ENCODE measurements at places on chromosomes 1 and 21.

- no peak for DNase-seq
These were observed 380.9 kb upstream of the PTBP2 start for GRCh38 chr1:96340686-96341085.

- no peak for DNase-seq
These were observed 92.6 kb downstream of the ARHGEF10L start for GRCh38 chr1:17632106-17632505.

- no peak for DNase-seq
These were observed 135.3 kb upstream of the DPT start for GRCh38 chr1:168864266-168864665.

GRCh38 chr1:53196017-53196484 is 573 bp upstream of the CPT2 start:
- no peak for DNase-seq

GRCh38 chr1:205438213-205439158 is 16.6 kb upstream of the LEMD1 start:
- DNase-seq = no peak

DNA sequence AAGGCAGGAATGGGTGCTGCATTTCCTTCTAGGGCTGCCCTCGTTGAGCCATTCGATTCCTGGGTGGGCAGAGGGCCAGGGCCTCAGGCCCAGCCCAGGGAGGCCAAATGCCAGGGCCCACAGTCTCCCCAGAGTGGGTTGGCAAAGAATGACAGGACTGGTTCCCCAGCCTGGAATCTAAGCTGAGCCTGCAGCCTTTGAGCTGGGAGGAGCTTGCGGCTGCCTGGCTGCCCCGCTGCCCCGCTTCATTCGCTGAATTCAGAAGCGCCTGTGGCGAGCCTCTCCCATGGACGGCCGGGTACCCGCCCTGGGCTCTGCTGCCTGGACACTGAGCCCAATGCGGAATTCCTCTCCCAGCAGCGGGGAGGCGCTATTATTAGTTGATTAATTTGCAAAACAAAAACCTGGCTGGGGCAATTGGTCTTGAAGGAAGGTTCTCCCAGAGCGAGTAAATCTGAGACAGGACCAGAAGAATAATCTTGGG is 32.3 kb upstream of the TARDBP start:
- DNase-seq = no peak

- DNase-seq = no peak
These were observed 3.6 kb upstream of the RERE start for GRCh38 chr1:8821084-8821483.

- DNase-seq = no peak
These were observed 340.6 kb downstream of the ZNF326 start for GRCh38 chr1:90335558-90335957.

DNA sequence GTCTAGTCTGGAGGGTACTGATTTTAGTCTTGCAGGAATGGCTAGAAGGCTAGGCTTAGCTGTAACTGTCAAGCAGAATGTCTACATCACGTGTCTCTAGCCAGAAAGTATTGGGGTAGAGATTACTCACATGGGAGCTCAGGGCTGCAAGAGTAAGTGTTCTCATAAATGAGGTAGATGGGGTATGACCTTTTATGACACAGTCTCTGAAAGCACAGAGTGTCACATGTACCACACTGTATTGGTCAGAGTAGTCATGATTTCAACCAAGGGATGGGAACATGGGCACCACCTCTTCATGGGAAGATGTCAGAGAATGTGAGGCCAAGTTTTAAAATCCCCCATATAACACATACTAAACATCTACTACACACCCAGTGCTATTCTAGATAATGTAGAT is 2.9 kb downstream of the FYB2 start:
- DNase-seq = no peak

GRCh38 chr1:32769524-32770220 is 47.5 kb downstream of the YARS1 start:
- no peak for DNase-seq

DNA sequence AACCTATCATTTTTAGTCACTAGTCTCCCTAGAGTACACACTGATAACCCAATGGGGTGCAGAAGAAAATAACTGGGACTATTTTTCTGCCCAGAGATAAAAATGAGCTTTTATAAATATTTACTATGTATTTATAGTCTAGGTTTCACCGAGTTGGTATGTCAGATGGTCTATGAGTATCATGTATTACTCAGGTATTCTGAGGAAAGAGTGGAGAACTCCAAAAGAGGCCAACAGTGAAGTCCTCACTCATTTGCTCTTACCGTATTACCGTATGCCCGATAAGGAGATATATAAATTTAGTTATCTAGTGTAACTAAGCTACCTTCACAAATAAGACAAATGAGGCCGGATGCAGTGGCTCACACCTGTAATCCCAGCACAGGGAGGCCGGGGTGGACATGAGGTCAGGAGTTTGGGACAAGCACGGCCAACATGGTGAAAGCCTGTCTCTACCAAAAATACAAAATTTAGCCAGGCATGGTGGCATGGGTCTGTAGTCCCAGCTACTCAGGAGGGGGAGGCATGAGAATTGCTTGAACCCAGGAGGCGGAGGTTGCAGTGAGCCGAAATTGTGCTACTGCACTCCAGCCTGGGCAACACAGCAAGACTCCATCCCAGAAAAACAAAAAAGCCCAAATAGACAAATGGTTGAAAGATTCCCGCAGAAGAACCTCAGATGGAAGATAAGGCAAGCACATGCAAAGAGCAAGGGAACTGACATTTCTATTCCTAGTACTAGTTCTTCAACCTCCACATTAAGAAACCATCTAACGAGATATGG is 15.6 kb downstream of the CSDE1 start:
- DNase-seq = no peak

- no peak for DNase-seq
These were observed 35.5 kb upstream of the ZC3H12A start for GRCh38 chr1:37438869-37439343.

GRCh38 chr1:35844826-35845225 is 37.0 kb downstream of the AGO4 start:
- no peak for DNase-seq

DNA sequence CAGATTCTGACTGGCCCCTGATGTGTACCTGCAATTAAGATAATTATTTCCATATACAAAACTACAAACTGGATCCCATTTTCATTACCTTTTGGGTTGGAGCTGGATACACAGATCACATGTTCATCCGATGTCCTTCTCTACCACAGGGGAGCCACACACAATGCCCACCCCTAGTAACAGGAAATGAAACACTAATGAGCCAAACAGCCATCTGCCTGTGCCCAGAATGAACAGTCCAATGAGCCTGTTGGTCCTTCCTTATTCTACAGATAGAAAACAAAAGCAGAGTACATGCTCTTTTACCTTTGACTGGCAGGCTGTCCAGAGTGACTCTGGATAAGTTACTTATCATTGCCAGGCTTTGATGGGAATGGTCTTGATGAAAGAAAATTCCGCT is 68.6 kb downstream of the SIPA1L2 start:
- DNase-seq = no peak

DNA sequence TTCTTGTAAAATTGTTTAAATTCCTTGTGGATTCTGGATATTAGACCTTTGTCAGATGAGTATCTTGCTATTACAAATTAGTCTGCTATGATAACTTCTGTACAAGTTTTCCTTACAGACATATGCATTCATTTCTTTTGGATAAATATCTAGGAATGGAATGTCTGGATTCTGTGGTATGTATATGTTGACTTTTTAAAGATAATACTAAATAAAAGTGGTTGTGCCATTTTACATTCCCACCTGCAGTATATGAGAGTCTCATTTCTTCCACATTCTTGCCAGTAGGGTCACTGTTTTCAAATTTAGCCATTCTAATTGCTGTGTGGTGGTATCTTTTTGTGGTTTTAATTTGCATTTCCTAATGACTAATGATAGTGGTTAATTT is 53.9 kb downstream of the SYDE2 start:
- DNase-seq = no peak

DNA sequence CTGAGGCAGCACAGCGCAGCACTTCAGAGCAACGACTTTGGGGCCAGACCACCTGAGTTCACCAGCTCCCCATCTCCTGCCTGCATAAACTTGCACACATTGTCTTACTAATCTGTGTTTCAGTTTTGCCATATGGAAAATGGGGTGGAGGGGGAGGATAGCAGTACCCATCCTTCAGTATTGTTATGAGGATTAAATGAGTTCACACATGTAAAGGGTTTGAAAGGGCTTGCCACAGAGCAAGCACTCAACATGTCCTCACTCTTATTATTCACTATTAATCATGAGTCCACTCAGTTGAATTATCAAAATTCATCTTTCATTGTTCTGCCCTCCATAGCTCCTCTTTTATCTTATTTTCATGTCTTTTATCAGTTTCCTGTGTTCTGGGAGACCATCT is 40.1 kb upstream of the BMP8B start:
- no peak for DNase-seq

DNA sequence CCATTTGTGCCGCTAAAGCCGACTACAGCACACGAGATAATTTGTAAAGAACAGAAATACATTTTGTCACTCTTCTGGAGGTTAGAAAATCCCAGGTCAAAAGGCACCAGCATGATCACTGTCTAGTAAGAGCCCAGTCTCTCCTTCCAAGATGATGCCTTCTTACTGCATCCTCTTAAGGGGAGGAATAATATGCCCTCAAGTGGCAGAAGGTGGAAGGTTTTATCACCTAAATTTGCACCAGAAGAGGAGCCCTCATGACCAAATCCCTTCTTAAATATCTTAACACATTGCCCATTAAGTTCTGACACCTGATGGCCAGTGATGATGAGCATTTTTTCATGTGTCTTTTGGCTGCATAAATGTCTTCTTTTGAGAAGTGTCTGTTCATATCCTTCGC is 326.7 kb upstream of the RGS18 start:
- DNase-seq = no peak

DNA sequence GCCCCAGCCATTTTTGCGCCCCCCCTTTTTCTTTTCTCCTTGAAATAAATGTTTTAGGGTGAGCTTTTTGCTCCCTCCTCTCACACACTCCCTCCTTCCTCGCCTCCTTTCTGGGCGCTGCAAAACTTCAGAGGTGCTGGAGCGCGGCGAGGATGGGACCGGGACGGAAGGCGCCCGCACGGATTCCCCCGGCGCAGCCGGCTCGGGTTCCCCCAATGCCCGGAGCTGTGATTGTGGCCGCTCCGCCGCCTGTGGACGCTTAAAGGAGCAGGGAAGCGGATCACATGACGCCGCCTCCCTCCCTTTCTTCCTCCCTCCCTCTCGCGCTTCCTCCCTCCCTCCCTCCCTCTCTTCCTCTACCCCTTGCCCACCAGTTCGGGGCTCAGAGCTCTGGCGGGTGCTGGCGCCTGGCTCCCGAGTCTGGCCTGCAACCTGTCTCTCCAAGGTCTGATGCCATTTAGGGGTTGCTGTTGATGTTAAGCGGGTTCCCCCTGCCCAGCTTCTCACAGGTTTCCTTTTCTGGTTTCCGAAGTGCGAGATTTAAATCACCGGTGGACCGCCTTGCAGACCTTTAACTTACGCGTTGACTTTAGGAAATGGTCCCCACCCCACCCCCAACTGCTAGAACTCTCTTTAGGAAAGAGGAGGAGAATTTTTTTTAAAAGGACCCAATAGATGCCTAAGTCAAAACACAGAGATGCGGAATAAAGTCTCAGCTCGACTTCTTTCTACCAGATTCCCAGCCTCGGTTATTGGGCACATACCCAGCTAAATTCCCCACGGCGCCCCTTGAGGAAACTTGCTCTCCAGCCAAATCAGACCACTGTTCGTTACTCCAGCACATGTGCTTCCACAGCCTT is at the start of gene WLS:
TSS of gene WLS (minus strand) at position 235 of the 860 bp plus-strand sequence. CDS start at position 11, 224 bp downstream.
- DNase-seq = no peak

GRCh38 chr1:244368279-244368678 is 83.4 kb downstream of the ADSS2 start:
- no peak for DNase-seq

GRCh38 chr1:172429331-172430127 is 9.0 kb downstream of the C1orf105 start:
- DNase-seq = peak; percentile 34

DNA sequence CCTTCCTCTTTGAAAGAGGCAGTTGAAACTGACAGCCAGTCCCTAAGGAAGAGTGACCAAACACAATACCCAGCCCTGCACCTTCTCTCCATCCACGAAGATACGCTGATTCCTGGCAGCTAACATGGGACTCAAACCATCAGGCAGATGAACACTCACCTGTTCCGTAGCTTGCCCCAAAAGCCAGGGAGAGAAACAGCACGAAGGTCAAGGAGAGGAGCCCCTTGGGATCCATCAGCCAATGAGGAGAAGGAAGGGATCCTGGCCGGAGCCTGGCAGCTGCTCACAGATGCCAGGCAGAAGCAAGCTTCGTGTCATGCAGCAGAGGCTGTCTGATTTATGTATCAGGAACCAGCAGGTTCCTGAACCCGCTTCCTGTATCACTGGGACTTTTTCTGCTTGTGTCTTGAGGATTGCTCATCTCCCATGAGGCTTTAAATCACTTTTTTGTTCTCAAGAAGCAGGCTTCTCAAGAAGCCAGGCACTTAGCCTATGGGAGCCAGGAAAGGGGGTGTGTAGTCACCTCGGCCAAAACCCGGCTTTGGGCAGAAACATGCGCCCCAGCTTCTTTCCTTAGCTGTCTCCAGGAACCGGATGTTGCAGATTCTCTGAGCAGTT is at the start of gene SLAMF1:
TSS of gene SLAMF1 (minus strand) at position 334 of the 618 bp plus-strand sequence. CDS start at position 235, 99 bp downstream.
- peak; percentile 18 for DNase-seq

DNA sequence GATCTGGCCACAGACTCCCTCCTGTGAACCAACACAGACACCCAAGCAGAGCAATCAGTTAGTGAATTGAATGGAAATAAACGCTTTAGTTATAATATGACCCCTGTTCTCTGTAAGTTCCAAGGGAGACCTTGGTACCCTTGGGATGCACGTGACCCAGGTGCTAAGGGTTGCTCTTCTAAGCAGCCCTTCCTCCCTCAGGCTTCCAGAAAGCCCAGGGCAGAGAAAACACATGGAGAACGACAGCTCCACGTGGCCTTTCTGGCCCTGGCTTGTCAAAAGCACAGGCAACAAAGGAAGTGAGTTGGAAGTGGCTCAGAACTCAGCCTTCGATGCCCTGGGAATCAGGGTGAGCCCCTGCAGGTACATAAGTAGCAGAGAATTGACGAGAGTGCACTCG is 57.4 kb downstream of the LACTBL1 start:
- no peak for DNase-seq

Measured in T follicular helper cell (primary cell).